ENCODE measurements at places on chromosomes 13 and 19. TPM values are rescaled to one million over a fixed set of nuclear protein-coding genes. Genes with fewer than 3 reads are reported as not detected.

GRCh38 chr19:42529248-42529764, 1.0 kb upstream of the CEACAM1 start:
- peak; percentile 71 for DNase-seq

- DNase-seq, result peak; percentile 74
These were observed 9.1 kb downstream of the ZNF653 start for GRCh38 chr19:11496391-11497163.

GRCh38 chr19:18898607-18899408, 2.9 kb upstream of the CERS1 start:
- DNase-seq, result no peak

DNA sequence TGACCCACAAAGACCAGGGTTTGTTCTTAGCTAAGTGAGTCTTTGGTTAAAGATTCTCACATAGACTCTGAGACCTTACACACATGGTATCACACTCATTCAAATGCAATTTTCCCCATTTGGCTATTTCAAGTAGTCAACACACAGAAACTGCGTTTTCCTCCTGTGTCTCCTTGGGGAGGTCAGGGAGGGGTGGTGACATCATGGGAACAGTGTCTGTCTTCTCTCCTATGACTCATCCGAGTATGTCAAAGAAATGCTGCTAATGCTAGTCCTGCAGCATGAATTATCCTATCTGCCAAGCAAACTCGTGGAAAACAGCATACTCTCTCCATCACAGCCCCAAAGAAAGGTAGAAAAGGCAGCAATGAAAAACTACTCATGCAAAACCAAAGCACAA, 100.2 kb downstream of the ENOX1 start:
- no peak for DNase-seq

DNA sequence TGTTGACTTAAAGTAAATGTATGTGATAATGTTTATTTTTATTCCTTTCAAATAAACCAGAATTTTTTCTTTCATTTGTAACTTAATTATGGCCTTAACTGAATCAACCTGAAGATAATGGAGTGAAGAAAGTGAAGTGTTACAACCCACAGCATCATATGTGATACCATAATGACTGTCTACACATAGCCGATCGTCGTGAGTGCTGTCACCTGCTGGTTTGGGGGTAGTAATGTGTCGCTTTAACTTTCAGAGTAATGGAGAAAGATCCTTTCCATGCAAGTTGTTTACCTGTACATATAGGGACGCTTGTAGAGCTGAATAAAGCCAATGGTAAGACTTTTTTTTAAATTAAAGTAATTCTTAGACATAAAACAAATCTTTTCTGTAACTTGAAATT, 9.9 kb downstream of the CDC16 start:
- DNase-seq, result no peak

- DNase-seq, result no peak
These were observed 158.3 kb downstream of the FOXO1 start for GRCh38 chr13:40508127-40508526.

DNA sequence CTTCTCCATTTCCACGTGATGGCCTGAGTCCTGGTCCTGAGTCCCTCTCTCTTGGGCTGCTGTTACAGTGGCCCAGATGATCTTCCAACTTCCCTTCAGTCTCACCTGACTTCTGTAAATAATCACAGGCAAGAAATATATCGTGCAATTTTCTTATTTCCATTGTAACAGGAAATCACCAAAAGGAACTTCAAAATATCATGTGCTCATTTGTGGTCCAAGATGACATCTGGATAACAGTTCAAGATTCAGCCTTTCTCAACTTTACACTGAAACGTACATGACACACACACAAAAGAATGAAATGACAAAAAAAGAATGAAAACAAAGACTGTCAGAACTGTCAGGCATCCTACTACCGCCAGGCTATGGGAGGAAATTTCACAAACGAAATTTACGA, 22.0 kb upstream of the RAP2A start:
- no peak for DNase-seq

CADM4 gene
- 78.5 TPM for total RNA-seq

- no peak for DNase-seq
These were observed 70.6 kb downstream of the MTUS2 start for GRCh38 chr13:28890712-28891111.

ZNF540 gene
- total RNA-seq, result 1.0 TPM

DNA sequence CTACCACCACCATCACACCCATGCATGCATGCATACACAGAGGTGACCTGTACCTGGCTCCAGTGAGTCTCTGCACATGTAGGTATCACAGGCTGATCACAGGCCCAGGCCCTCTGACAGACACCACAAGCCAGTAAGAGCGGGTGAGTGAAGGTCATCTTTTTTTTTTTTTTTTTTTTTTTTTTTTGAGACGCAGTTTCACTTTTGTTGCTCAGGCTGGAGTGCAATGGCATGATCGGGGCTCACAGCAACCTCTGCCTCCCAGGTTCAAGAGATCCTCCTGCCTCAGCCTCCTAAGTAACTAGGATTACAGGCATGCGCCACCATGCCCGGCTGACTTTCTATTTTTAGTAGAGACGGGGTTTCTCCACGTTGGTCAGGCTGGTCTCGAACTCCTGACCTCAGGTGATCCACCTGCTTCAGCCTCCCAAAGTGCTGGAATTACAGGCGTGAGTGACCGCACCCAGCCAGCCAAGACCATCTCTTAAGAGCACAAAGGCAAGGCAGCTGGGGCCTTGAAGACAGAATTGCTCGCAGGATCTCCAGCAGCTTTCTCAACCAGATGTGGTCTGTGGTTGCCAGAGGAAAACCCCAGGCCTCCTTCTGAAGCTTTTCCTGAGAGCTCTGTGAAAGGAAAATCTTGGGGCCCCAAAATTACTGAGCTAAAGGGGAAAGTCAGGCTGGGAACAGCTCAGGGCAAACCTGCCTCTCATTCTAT, 3.2 kb upstream of the NKG7 start:
- no peak for DNase-seq

- DNase-seq, result no peak
These were observed 1700.1 kb upstream of the PRR20A start for GRCh38 chr13:55440465-55441085.

SIGLEC7 gene
- total RNA-seq, result not detected

GRCh38 chr13:32941368-32941767, 74.9 kb upstream of the KL start:
- no peak for DNase-seq

- no peak for DNase-seq
These were observed 1332.0 kb upstream of the PCDH20 start for GRCh38 chr13:62747629-62748028.

Measured in neural crest cell (in vitro differentiated cells).